Glutamatergic neuron (in vitro differentiated cells): ENCODE measurements at places on chromosomes 11 and 22. TPM values are rescaled to one million over a fixed set of nuclear protein-coding genes. Genes with fewer than 3 reads are reported as not detected.

ART1 gene
- total RNA-seq: not detected

FOXRED1 gene
- 60.9 TPM for total RNA-seq

MPZL2 gene
- not detected for total RNA-seq

TUBA8 gene
- 3.7 TPM for total RNA-seq

GRCh38 chr22:35582861-35583670, 34.1 kb downstream of the MB start:
- DNase-seq: peak; percentile 61
- H3K4me3 ChIP-seq: no peak overlapping the region
- peaks cover 4% of the 10 kb centered on the region for H3K4me1 ChIP-seq
- H3K27me3 ChIP-seq: peaks cover 10% of the 10 kb centered on the region

- H3K4me3 ChIP-seq: no peak overlapping the region
- DNase-seq: no peak
- H3K4me1 ChIP-seq: no peaks in the 10 kb centered on the region
- peaks cover 2% of the 10 kb centered on the region for H3K27me3 ChIP-seq
Observed at GRCh38 chr22:37578002-37578401, 1.9 kb downstream of the LGALS2 start.

GRCh38 chr11:35511666-35512065, 13.8 kb downstream of the PAMR1 start:
- no peaks in the 10 kb centered on the region for H3K27me3 ChIP-seq
- peak; percentile 30 for DNase-seq
